HTR-8/SVneo (cell line): ENCODE measurements at places on chromosomes 1 and 21.

DNA sequence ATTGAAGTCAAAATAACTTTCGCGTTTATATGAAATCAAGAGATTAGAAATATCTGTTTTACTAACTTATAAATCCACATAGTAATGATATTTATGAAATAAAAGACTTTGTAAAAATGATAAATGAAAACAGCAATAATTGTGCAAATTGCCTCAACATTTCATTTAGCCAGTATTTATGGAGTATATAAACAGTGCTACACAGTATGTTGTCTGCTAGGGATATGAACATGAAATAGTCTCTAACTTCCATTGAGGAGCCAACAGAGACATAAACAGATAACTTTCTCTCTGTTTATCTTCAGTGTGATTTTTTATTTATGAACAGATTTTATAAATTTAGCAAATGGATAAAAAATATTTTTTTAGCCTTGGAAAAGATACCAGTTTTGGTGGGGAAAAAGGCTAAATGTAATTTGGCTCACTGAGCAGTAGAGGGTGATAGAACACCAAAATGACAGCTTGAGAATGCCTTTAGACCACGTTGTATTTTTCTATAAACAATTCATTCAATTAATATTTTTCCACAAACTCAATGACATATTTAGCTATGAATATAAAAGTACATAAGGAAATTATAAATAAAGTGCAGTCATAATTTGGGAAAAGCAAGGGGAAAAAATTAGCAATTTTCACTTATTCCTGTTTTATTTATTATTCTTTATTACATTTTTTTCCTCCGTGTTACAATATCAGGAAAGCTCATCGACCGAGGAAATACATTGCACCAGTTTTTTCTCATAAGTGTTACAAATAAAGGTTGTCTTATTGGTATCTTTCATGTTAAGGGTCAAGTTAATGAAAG, 47.5 kb upstream of the EEIG2 start:
- no peak for DNase-seq

GRCh38 chr1:108862698-108863477, 6.0 kb upstream of the AKNAD1 start:
- DNase-seq: no peak

DNA sequence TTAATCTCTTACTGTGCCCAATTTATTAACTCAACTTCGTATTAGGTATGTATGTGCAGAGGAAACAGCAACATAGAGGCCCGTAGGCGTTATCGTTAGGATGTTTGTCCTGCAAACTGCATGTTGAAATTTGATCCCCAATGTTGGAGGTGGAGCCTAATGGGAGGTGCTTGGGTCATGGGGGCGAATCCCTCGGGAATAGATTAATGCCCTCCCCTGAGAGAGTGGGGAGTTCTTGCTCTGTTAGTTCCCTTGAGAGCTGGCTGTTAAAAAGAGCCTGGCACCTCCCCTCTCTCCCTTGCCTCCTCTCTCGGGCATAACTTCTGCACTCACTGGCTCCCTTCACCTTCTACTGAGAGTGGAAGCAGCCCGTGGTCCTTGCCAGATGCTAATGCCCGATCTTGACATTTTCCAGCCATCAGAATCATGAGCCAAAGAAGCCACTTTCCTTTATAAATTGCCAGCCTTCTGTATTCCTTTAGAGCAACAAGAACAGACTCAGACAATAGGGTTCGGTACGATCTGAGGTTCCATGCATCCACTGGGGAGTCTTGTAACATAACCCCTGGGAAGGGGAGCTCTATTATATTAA, 149.0 kb upstream of the RAB4A start:
- no peak for DNase-seq

- DNase-seq: no peak
These were observed 52.1 kb downstream of the PIK3CD start for GRCh38 chr1:9703681-9704080.

DNA sequence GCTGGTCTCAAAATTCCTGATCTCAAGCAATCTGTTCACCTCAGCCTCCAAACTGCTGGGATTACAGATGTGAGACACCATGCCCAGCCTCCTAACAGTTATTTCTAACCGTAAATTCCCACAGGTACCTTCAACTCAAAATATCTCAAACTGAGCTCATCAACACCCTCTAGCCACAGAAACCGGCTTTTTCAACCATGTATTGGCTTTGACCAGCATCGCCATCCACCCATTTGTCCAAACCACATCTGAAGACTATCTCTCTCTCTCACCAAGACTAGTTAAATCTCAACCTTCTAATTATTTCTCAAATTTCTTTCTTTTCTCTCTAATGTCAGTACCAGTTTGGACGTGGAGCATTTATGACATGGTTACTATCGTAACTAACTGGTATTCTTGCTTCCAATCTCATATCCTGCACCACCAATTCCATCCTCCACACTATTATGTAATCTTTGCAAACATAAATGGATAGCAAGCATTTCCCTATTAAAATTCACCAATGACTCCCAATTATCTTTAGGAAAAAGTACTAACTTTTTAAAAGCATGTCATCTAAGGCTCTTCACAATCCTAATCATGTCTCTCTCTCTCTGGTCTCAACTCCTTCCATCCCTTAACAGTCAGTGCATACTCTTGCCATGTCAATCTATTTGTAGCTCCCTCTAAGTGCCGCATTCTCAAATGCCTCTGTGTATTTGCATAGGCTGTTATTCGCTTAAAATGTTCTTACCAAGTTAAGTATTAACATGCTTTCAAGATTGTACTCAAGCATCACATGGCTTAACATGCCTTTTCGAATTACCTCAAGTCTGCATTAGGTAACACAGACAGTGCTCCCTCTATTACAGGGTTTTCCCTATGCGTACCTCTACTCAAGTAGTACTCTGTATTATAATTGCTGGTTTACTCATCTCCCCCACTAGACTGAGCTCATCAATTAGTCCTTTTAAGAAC, 18.1 kb downstream of the RSBN1 start:
- no peak for DNase-seq

DNA sequence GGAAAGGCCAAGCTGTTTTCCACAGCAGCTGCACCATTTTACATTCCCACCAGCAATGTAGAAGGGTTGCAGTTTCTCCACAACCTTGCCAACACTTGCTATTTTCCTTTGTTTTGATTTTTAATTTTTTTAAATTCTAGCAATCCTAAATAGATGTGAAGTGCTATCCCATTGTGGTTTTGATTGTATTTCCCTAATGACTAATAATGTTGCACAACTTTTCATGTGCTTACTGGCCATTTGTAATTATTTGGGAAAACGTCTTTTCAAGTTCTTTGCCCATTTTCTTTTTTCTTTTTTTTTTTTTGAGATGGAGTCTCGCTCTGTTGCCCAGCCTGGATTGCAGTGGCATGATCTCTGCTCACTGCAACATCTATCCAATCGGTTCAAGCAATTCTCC, 53.9 kb downstream of the VCAM1 start:
- no peak for DNase-seq

- no peak for DNase-seq
These were observed 16.5 kb downstream of the STK40 start for GRCh38 chr1:36369061-36369861.

DNA sequence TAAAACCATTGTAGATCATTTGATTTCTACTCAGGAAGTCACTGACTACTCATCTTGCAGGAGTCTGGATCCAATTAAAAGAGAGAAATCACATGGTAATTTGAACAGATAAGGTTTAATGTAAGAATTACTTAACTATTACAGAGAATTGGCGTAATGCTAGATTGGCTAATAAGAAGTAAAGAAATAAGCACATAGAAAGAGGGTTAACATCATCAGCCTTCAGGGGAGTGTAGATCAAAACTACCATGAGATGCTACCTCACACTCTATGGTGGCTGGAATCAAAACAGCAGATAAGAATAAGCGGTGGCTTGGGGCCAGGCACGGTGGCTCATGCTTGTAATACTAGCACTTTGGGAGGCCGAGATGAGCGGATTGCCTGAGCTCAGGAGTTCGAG, 11.7 kb downstream of the ST3GAL3 start:
- no peak for DNase-seq

GRCh38 chr1:227774821-227775661, 39.8 kb downstream of the SNAP47 start:
- DNase-seq: no peak

GRCh38 chr21:37184784-37185593, 82.1 kb downstream of the VPS26C start:
- no peak for DNase-seq

- DNase-seq: no peak
These were observed 21.6 kb upstream of the C1orf159 start for GRCh38 chr1:1137256-1138045.

DNA sequence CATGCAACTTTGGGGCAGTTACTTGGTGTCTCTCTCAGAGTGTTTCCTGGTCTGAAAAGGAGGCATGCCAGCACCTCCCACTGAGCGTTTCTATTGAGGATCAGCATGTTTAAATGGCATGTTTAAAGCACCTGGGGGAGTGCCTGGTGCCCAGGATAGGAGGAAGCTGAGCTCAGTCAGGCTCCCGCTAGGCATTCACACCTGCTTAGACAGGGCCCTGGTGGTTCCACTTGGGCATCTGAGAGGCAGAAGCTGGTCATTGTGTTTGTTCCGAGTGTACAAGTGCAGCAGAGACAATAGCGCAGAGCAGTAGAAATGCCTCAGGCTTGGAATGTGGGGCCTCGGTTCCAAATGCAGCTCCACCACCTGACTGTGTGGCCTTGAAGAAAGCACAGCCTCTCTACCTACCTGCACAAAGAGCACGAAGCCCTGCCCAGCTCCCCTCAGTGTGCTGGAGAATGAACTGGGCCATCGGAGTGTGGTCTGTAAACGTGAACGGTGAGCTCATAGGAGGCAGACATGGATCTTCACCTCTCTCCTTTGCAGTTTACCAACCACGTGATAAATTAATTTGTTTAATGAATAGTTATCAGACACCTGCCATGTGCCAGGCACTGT, 20.3 kb upstream of the TMEM222 start:
- no peak for DNase-seq

- DNase-seq: no peak
These were observed 44.5 kb downstream of the TNFSF4 start for GRCh38 chr1:173162601-173163000.

DNA sequence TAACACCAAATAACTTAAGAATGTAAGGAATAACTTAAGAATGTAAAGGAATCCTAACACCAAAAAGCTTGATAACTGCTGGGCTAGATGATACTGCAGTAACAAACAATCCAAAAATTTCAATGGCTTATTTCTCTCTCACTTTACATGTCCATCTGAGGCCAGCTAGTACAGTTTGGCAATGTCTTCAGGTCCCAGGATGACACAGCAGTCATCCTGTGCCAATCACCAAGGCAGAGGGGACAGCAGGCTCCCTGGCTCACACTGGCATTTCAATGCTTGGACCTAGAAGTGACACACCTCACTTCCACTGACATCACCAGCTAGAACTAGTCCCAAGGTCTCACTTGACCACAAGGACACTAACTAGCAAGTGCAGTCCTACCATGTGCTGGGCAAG, 15.3 kb downstream of the DNAJC11 start:
- no peak for DNase-seq

DNA sequence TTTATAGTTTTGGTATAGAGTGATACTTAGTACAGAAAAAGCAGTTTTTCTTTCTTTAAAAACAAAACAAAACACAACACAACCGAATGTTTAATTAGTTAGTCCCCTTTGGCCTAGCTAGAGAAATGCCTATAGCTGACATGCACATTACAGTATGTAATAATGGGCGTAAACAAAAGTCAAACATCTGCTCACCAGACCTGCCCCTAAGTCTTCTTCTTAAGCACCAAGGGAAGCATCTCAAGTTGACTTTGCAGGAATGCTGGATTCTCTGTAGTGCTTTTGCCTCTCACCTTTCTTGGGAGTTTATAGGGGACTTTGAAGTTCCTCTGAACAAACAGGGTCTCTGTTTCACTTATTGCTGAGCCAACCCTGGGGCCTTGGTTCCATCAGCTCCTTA, 143.7 kb downstream of the TM2D1 start:
- DNase-seq: no peak

- DNase-seq: no peak
These were observed at the start of gene MX1 for GRCh38 chr21:41425954-41426675. MX1 (plus strand) TSS chr21:41426239; CDS start chr21:41432071, 5,832 bp downstream.

GRCh38 chr1:3345792-3346191, 108.7 kb upstream of the ARHGEF16 start:
- no peak for DNase-seq

GRCh38 chr1:201511941-201512539, 5.1 kb upstream of the CSRP1 start:
- DNase-seq: no peak

GRCh38 chr1:161176468-161177111, 717 bp downstream of the B4GALT3 start:
- DNase-seq: no peak

DNA sequence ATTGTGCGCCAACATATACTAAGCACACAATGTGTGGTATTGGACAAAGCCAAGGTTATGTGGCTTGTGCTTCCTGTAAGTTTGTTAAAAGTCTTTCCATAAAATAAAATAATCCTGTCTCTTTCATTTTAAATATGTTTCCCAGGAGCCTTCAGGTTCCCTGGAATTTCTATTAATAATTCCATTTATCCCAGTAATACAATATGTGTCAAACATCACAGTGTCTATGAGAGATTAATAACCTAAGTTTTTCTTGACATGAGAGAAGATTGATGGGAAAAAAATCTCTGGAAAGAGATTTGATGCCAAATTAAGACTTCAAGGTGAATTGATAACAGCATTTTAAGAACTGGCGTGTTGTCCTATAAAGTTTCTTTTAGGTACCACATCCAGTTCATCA, 507.0 kb downstream of the TTLL7 start:
- DNase-seq: no peak
